ENCODE measurements at places on chromosomes 7 and 10. TPM values are rescaled to one million over a fixed set of nuclear protein-coding genes. Genes with fewer than 3 reads are reported as not detected.

Gene NEUROD6
- total RNA-seq, result not detected

DNA sequence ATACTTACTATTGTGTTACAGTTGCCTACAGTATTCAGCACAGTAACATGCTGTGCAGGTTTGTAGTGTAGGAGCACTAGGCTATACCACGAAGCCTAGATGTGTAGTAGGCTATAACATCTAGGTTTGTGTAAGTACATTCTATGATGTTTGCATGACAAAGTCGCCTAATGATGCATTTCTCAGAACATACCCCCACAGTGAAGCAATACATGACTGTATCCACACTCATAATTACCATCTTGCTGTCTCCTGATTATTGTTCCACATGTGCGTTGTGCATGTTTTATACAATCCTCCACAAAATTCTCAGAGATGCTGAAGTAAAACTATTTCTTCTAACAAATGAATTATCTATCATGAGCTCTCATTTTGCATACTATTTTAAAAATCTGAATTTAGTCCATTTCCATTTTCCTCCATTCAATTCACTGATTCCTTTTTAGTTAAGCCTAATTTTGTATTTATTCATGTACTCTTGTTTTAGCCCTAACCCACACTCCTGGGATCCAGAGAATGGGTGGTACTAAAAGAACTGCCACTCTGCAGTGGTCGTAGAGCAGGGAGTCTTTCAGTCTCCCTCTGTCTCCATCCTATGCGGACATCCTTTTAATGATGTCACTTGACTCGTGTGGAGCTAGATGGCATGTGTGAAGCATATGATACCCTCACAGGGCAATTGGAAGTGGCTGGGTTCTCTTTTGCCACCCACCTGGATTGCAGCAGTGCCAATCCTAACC is 67.6 kb upstream of the CAV2 start:
- H3K27me3 ChIP-seq, result no peaks in the 10 kb centered on the region
- H3K36me3 ChIP-seq, result peaks cover 4% of the 10 kb centered on the region
- H3K4me1 ChIP-seq, result peaks cover 83% of the 10 kb centered on the region
- no peak overlapping the region for H3K4me3 ChIP-seq

Gene AUTS2
- 0.93 TPM for total RNA-seq

Gene HOGA1
- total RNA-seq, result 1.6 TPM

GRCh38 chr10:17037910-17038309 is 91.7 kb downstream of the CUBN start:
- no peaks in the 10 kb centered on the region for H3K27me3 ChIP-seq
- no peak overlapping the region for H3K4me3 ChIP-seq
- no peak for DNase-seq
- no peak overlapping the region for H3K27ac ChIP-seq
- H3K36me3 ChIP-seq, result no peaks in the 10 kb centered on the region

Gene STEAP1
- 18.8 TPM for total RNA-seq

Gene MSMB
- not detected for total RNA-seq

Gene RGR
- total RNA-seq, result not detected

- peaks cover 27% of the 10 kb centered on the region for H3K27me3 ChIP-seq
- no peak overlapping the region for H3K27ac ChIP-seq
- DNase-seq, result no peak
Observed at GRCh38 chr10:44369296-44369695, 15.6 kb downstream of the CXCL12 start.

DNA sequence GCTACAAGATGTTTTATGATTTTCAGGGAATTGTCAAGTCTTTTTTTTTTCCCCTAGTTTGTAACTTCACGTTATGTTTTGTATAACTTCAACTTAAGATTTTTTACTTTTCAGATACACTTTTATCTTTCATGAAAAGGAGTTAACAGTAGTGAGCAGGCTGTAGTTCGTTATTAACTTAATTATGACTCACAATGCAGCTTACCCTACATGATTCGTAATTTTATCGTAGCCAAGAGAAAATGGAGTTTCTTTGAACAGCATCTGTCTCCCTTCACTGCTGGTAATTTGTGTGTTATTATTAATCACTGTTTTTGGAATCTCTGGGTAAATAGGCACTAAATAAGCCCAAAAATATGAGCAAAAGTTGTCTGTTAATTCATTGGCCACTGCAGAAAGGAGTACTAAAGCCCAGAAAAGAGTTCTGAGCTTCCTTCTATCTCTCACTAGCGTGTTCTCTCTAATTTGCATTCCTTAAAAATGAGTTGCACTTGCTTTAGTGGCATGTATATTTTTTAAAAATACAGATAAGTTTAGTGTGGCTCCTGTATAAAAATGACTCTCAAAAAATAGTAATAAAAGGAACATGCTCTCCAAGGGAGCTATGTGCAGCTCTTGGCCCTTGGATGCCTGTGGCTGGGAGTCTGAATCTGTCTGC is 36.1 kb downstream of the RALA start:
- no peak overlapping the region for H3K4me3 ChIP-seq
- DNase-seq, result no peak
- no peaks in the 10 kb centered on the region for H3K4me1 ChIP-seq
- H3K27me3 ChIP-seq, result no peaks in the 10 kb centered on the region
- no peaks in the 10 kb centered on the region for H3K36me3 ChIP-seq

Gene EMX2
- not detected for total RNA-seq

All from HCT116 (cell line).